ENCODE measurements at places on chromosomes 1 and 21. TPM values are rescaled to one million over a fixed set of nuclear protein-coding genes. Genes with fewer than 3 reads are reported as not detected.

GRCh38 chr21:33915368-33916199 is at the start of gene ATP5PO:
Gene ATP5PO (minus strand): TSS chr21:33915804. CDS start chr21:33915763, 41 bp downstream.
- peak; percentile 98 for DNase-seq

GRCh38 chr1:236342403-236343245 is 51.5 kb upstream of the EDARADD start:
- DNase-seq: no peak

GRCh38 chr1:68223687-68224086 is 8.6 kb downstream of the WLS start:
- DNase-seq: no peak

DNA sequence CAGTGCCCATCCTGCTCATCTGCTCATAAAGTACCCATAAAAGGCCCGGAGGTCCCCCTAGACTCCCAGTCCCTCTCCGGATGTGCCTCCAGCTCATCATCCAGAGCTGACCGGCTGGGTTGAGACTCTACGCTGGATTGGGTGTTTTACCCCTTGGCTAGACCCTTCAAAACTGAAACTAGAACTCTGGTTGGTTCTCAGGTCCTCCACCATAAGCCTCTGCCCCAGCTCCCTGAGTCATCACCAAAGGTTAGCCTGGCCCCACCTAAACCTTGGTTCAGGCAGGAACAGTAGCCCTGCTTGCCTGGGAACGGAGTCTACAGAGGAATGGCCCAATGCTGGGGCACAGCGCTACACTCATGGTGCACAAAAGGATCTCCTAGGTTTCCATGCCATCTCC is 75.1 kb downstream of the TLR5 start:
- no peak for DNase-seq

- no peak for DNase-seq
Observed at GRCh38 chr1:112389689-112390088, 6.3 kb upstream of the CTTNBP2NL start.

Gene ASTN1
- 0.04 TPM for polyA plus RNA-seq

Gene TTC4
- polyA plus RNA-seq: 18.0 TPM

Measured in IMR-90 (cell line).